ENCODE measurements at places on chromosomes 6 and 20. TPM values are rescaled to one million over a fixed set of nuclear protein-coding genes. Genes with fewer than 3 reads are reported as not detected.

DNA sequence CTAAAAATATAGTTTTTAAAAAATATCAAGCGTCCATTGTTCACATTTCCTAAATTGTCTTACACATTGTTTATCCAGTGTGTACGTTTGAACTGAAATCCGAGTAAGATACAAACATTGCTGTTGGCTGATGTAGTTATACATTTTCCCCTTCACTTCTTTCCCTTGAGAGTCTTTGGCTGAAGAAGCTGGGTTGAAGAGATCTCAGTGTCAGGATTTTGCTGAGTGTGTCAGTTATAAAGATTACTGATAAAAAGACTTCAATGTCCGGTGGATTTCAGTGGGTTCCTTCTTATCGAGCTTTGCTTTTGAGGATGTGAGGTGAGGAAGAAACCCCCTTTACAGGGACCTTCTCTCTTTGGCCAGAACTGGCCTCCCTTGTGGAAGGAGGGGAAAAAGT is 20.5 kb downstream of the RFPL4B start:
- no peak overlapping the region for H3K4me3 ChIP-seq
- DNase-seq, result no peak
- no peaks in the 10 kb centered on the region for H3K36me3 ChIP-seq

GRCh38 chr20:41137614-41138474 is 501 bp downstream of the PLCG1 start:
- peak overlapping the region; percentile 90 for H3K27ac ChIP-seq
- H3K4me1 ChIP-seq, result peaks cover 61% of the 10 kb centered on the region
- H3K27me3 ChIP-seq, result peaks cover 12% of the 10 kb centered on the region
- no peaks in the 10 kb centered on the region for H3K36me3 ChIP-seq
- peak overlapping the region; percentile 88 for H3K4me3 ChIP-seq

DNA sequence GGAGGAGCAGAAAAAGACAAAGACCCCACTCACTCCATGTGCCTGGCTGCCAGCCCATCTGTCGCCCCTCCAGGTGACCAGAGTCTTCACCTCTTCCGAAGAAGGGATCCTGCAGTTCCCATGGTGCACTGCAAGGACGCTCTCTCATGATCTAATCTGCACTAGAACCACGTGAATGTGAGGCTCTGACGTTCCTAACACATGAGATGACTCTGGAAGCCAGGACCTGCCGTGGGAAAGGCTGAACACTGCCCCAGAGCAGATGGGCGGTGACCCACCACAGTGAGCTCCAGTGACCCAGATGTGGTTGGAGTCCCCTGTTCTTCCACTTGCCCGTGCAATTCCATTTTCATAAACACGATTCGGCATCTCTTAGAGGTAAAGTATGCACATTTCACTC is 39.6 kb upstream of the PDE10A start:
- no peak overlapping the region for H3K4me3 ChIP-seq
- H3K27ac ChIP-seq, result no peak overlapping the region
- no peaks in the 10 kb centered on the region for H3K27me3 ChIP-seq

DNA sequence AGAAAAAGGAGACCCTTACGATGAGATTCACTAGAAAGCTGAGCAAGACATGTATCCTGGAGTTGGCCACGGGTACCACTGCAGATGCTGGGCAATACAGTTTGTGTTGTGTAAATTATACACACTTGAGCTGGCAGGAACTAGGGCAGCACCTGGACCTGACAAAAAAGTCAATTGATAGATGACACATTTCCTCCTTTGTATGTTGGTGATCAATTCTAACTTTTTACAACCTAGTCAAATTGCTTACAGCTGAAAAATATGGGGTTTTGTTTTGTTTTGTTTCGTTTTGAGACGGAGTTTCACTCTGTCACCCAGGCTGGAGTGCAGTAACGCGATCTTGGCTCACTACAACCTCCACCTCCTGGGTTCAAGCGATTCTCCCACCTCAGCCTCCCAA is 108.9 kb downstream of the UST start:
- DNase-seq, result no peak
- H3K27me3 ChIP-seq, result peaks cover 2% of the 10 kb centered on the region
- no peaks in the 10 kb centered on the region for H3K36me3 ChIP-seq
- peaks cover 42% of the 10 kb centered on the region for H3K4me1 ChIP-seq
- H3K27ac ChIP-seq, result no peak overlapping the region

DNA sequence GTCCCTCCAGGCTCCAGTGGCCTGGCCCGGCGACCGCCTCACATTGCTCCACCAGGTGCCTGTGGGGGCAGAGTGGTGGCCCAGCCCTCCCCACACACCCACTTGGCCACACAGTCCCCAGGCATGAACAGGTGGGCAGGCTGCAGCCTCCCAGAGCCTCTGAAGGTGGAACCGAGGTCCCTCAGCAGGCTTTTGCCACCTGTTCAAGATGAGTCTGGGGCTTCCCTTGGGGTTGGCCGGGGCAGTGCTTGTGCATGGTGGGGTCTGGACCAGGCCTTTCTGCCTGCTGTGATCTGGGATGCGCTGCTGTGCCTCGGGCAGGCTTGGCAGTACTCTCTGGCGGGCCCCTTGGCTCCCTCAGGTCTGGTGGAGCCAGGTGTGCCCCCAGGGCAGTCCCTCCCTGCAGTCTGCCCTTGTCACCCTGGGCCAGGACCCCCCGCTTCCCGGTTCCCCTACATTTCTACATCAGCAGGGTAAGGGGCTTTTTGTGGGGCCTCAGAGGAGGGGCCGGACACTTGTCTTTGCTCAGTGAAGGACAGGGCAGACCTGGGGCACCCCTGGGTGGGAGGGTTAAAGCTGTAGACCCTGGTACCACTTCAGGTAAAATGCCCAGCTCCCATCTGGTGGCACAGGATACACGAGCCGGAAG is 2.7 kb upstream of the COL9A3 start:
- H3K4me3 ChIP-seq, result no peak overlapping the region
- no peak for DNase-seq
- H3K4me1 ChIP-seq, result no peaks in the 10 kb centered on the region
- peaks cover 3% of the 10 kb centered on the region for H3K36me3 ChIP-seq
- H3K27ac ChIP-seq, result no peak overlapping the region

TBXT gene
- not detected for polyA plus RNA-seq

Measured in immature natural killer cell (primary cell).